ENCODE measurements at places on chromosomes 4 and X. TPM values are rescaled to one million over a fixed set of nuclear protein-coding genes. Genes with fewer than 3 reads are reported as not detected.

MED28 gene
- total RNA-seq = 51.7 TPM

GPRASP3 gene
- total RNA-seq = 3.0 TPM

JCHAIN gene
- not detected for total RNA-seq

FGF13 gene
- total RNA-seq = not detected

FAM53A gene
- 0.82 TPM for total RNA-seq

DUSP9 gene
- 0.15 TPM for total RNA-seq

SUPT20HL1 gene
- total RNA-seq = not detected

FABP2 gene
- not detected for total RNA-seq

APELA gene
- total RNA-seq = not detected

PLCXD1 gene
- 28.5 TPM for total RNA-seq
